ENCODE measurements at places on chromosomes 5 and 9. TPM values are rescaled to one million over a fixed set of nuclear protein-coding genes. Genes with fewer than 3 reads are reported as not detected.

- no peaks in the 10 kb centered on the region for H3K4me1 ChIP-seq
- H3K4me3 ChIP-seq: no peak overlapping the region
- no peaks in the 10 kb centered on the region for H3K36me3 ChIP-seq
- no peak for DNase-seq
- H3K27me3 ChIP-seq: no peaks in the 10 kb centered on the region
- no peak overlapping the region for H3K27ac ChIP-seq
These were observed 521.9 kb downstream of the BNC2 start for GRCh38 chr9:16348531-16348930.

DNA sequence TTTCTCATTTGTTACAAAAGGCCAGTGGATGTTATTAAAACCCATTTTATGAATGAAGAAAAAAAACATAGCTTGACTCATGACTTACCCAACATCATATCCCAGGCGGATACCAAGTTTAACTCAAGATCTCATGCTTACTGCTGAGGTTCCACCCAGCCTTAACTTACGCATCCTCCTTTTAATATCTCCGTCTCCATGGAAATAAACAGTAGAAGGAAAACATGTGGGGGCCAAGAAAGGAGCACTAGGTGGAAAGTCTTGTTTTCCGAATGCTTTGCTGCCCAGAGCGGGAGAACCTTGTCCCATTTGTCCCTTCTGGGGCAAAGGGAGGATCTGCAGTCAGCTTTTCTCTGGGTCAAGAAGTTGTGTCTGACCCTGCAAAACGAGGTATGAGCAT lies 44.1 kb downstream of the ANGPTL2 start:
- H3K4me1 ChIP-seq: no peaks in the 10 kb centered on the region
- peaks cover 2% of the 10 kb centered on the region for H3K36me3 ChIP-seq
- no peak for DNase-seq
- H3K27me3 ChIP-seq: no peaks in the 10 kb centered on the region
- H3K4me3 ChIP-seq: no peak overlapping the region
- no peak overlapping the region for H3K27ac ChIP-seq

DNA sequence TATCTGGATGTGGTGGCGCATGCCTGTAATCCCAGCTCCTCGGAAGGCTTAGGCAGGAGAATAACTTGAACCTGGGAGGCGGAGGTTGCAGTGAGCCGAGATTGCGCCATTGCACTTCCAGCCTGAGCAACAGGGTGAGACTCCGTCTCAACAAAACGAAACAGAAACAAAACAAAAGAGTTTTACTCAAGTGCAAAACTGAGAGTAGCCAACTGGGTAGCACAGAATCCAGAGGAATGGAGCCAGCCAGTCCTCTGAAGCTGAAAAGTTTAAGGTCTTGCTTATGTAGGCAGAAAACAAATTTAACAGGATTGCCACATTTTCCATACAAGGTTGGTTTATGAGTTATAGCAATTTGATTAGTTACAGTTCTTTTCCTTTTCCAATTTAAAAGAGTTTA lies 32.0 kb downstream of the SPIN1 start:
- no peak overlapping the region for H3K4me3 ChIP-seq
- H3K27ac ChIP-seq: no peak overlapping the region
- peaks cover 8% of the 10 kb centered on the region for H3K4me1 ChIP-seq
- H3K36me3 ChIP-seq: peaks cover 45% of the 10 kb centered on the region
- no peak for DNase-seq

DNA sequence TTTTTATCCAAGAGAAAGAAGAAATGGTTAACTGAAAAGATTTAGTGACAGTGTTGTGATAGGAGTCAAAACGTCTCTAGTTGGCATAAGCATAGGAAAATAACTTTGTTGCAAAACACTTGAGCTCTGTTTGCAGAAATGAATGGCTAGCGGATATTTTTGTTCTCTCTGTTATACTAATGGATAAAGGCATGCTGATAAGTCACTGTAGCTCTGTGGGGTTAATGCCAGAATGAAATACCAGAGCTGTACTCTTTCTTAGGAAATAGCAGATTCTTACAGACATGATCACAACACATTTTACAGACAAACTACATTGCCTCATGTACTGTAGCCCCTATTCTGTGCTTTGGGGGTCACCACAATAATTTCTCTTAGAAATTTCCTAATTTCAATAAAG lies 202.8 kb downstream of the DMRTA1 start:
- no peaks in the 10 kb centered on the region for H3K36me3 ChIP-seq
- H3K27me3 ChIP-seq: no peaks in the 10 kb centered on the region
- no peaks in the 10 kb centered on the region for H3K4me1 ChIP-seq
- H3K4me3 ChIP-seq: no peak overlapping the region
- DNase-seq: no peak

GRCh38 chr5:64184832-64185231 lies 19.2 kb downstream of the RNF180 start:
- no peak for DNase-seq
- H3K4me3 ChIP-seq: no peak overlapping the region
- H3K4me1 ChIP-seq: no peaks in the 10 kb centered on the region

- H3K27me3 ChIP-seq: peaks cover 51% of the 10 kb centered on the region
- DNase-seq: no peak
- no peak overlapping the region for H3K4me3 ChIP-seq
- no peak overlapping the region for H3K27ac ChIP-seq
- no peaks in the 10 kb centered on the region for H3K36me3 ChIP-seq
- peaks cover 4% of the 10 kb centered on the region for H3K4me1 ChIP-seq
These were observed 22.2 kb downstream of the KLF4 start for GRCh38 chr9:107467416-107467815.

GRCh38 chr9:10274175-10274574 lies 338.6 kb downstream of the PTPRD start:
- H3K27ac ChIP-seq: no peak overlapping the region
- no peak for DNase-seq

- no peaks in the 10 kb centered on the region for H3K36me3 ChIP-seq
- DNase-seq: no peak
- H3K27me3 ChIP-seq: no peaks in the 10 kb centered on the region
- no peak overlapping the region for H3K27ac ChIP-seq
- no peak overlapping the region for H3K4me3 ChIP-seq
These were observed 2.9 kb upstream of the ARHGEF39 start for GRCh38 chr9:35667939-35668338.

- no peaks in the 10 kb centered on the region for H3K36me3 ChIP-seq
- no peak overlapping the region for H3K27ac ChIP-seq
- no peaks in the 10 kb centered on the region for H3K4me1 ChIP-seq
- no peak overlapping the region for H3K4me3 ChIP-seq
These were observed 86.9 kb upstream of the TTC23L start for GRCh38 chr5:34751807-34752736.

DNA sequence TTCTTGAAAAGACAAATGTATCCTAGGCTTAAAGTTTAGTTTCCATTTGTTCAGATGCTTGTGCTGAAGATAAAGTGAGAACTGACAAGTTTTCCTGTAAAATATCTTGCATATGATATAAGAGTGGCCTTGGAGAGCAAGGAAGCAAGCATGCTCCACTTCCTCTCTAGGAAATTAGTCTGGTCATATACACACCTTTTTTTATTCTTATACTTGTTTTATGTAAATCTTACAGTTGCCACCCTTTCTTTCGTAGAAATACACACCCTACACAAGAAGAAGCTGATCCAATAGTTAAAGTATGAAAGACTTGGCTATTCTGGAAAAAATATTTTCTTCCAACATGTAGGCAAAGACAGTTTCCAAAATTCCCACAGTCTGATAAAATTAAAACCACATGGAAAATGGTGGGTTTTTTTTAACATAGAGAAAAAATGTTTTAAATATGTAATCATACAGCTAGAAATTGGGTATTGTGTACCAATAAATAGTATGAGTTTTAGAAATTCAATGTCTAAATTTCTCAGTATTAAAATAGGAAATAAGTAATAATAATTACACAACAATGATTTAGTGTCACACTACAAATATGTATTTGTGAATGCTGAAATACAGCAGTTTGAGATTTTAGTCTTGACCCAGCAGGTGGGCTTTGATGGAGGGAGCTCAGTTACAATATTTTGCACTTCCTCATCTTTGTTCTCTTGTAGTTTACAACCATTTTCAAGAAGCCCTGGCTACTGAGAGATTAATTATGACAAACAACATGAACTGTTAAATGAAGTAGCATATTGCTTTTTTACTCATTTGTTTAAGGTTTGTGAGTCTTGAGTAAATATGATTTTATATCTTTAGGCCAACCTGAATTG lies 185.7 kb upstream of the GNA14 start:
- no peak overlapping the region for H3K4me3 ChIP-seq
- DNase-seq: no peak
- peaks cover 8% of the 10 kb centered on the region for H3K4me1 ChIP-seq
- H3K27me3 ChIP-seq: no peaks in the 10 kb centered on the region
- peaks cover 4% of the 10 kb centered on the region for H3K36me3 ChIP-seq
- H3K27ac ChIP-seq: no peak overlapping the region

DNA sequence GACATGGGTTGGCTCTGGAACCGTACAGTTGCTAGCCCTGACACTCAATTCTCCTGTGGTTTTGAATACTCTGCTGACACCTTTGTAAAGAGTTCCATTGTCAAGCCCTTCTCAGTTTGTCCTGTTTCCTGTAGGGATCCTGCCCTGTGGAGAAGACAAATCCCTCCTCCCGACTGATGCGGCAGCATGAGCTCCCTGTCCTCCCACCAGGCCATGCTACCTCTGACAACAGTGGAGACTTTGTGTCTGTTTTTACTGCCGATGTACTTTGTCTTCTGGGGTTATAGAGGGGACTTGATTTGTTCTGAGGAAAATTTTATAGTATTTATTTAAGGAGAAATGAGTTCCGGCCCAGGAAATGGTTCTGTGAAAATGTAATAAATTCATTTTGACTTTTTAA lies 57.8 kb downstream of the PRLR start:
- peaks cover 4% of the 10 kb centered on the region for H3K27me3 ChIP-seq
- no peaks in the 10 kb centered on the region for H3K4me1 ChIP-seq
- no peak overlapping the region for H3K27ac ChIP-seq
- H3K36me3 ChIP-seq: peaks cover 9% of the 10 kb centered on the region

DNA sequence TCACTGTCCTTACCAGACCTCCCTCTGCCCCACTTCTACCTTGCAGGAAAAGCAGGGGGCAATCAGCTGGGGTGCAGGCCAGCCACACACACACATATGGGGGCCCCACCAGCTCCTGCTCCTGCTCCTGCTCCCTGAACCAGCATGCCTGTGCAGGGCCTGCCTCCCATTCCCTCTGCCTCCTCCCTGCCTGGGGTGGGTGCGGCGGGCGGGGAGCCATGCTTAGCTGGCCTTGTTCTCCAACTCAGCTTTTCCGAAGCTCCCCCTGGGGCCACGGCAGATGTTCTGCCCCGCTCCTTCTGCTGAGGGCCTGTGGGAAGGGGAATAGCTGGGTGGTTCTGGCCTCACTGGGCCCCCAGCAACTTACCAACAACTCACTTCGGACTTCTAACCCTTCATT lies 89.8 kb downstream of the ZNF354C start:
- no peaks in the 10 kb centered on the region for H3K36me3 ChIP-seq
- no peak overlapping the region for H3K27ac ChIP-seq
- peaks cover 6% of the 10 kb centered on the region for H3K4me1 ChIP-seq
- H3K4me3 ChIP-seq: no peak overlapping the region
- no peaks in the 10 kb centered on the region for H3K27me3 ChIP-seq
- DNase-seq: peak; percentile 50

DNA sequence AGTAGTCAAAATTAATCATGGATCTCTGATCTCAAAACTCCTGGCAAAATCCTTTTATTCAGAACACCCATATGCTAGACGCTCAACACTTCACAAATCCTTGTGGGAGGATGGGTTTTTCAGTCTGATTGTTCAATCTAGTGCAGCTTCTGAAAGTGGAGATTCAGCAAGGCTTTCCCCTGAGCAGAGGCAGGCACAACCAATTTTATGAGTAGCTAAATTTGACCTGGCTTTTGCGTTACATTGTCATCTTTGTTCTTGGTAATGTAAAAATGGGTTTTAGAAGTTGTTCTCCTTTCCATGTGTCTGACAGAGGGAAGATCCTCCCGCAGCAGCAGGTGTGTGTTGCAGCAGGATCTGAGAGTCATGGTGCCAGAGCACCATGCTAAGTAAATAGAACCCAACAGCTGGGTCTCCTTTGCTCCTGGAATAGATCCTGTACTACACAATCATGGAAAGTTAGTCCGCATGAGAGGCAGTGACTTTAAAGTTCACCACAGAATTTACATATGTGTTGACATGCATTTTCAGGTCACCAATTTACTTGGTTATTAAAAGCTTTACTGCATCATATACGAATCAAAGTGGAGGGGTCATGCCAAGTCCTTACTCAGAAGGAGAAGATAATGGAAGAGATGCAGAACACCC lies 70.1 kb upstream of the MEF2C start:
- no peak for DNase-seq

DNA sequence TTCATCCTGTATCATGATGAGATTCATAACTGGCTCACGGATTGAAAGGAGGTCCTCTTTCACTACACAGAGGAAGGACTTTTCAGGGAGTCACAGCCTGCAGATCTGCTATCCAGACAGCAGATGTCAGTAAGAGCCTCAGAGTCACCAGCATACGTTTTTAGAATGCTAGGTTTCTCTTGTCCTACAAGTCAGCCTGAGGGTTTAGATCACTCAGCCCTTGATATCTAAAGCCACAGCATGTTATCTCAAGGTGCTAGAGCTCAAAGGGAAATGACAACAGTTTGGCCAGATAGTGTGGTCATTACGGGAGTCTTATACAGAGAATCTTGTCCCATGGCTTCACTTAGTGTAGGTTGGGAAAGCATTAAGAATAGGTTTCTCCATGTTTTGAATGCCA lies 30.9 kb upstream of the SLC46A2 start:
- DNase-seq: no peak
- no peaks in the 10 kb centered on the region for H3K4me1 ChIP-seq

DNA sequence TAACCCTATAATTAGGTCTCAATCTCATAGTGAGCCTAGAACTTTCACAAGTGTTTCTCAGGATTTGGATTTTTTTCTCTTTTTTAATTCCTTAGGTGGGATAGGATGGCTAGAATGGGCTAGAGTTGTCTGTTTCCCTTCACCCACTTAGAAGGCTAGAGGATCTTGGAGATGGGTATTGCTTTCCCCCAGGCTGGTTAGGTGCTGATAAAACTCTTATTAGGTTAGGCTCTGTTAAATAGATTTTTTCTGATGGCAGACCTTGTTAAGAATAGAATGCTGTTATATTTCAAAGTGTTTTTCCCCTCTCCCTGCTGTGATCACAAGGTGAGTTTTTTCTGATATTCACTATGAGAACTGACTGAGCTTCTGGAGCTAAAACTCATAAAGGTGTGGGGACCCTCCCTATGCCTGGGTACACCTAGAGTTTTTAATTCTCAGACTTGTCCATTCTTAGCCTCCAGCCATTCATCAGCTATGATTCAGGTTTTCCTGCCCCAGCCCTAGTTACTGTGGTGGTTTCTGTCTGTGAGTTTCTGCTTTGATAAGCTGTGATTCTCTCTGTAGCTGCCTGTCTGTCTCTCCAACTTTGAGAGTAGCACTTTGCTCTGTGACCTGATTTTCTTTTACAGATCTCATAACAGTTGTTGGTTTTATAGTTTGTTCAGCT lies 132.4 kb downstream of the HACD4 start:
- no peak overlapping the region for H3K27ac ChIP-seq
- H3K36me3 ChIP-seq: no peaks in the 10 kb centered on the region
- no peak overlapping the region for H3K4me3 ChIP-seq
- H3K27me3 ChIP-seq: no peaks in the 10 kb centered on the region
- no peaks in the 10 kb centered on the region for H3K4me1 ChIP-seq
- DNase-seq: no peak

The PPP2R2B gene
- 1.8 TPM for total RNA-seq

The LCN1 gene
- not detected for total RNA-seq

The C7 gene
- total RNA-seq: not detected

The PCDHB7 gene
- not detected for total RNA-seq

The DMRT3 gene
- total RNA-seq: not detected

The ELOVL7 gene
- not detected for total RNA-seq

The GRIA1 gene
- total RNA-seq: not detected

The PHF19 gene
- 143 TPM for total RNA-seq

The GARIN3 gene
- not detected for total RNA-seq

The SLC36A3 gene
- not detected for total RNA-seq

The OTULINL gene
- 47.0 TPM for total RNA-seq
